Activated naive CD4-positive, alpha-beta T cell treated with anti-CD3 and anti-CD28 coated beads, Interleukin-2, amount 50 U/mL, for 72 hours (primary cell): ENCODE measurements at places on chromosomes 16 and 17. TPM values are rescaled to one million over a fixed set of nuclear protein-coding genes. Genes with fewer than 3 reads are reported as not detected.

Gene SLC12A3
- not detected for total RNA-seq

- no peak for DNase-seq
These were observed 2.5 kb downstream of the DUSP14 start for GRCh38 chr17:37492167-37492566.

GRCh38 chr16:9033125-9033830, 58.2 kb upstream of the HAPSTR1 start:
- DNase-seq: no peak

- DNase-seq: no peak
These were observed 17.2 kb upstream of the SLFN11 start for GRCh38 chr17:35390663-35391062.

DNA sequence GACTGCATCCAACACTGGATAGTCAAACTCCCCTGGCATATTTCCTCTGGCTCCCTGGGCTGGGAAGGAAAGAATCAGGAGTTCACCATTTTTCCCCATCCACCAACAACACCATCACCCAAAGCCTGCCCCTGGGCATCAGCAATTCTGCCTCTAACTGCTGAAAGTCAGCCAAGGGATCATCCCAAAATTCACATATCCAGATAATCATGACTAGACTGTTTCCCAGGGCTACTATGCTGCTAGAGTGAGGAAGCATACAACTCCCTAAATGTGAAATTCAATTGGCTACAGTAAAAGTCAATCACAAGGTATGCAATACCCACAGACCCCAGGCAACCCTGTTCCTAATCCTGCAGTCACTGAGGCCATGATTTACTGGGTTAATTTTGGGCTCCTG, 230.6 kb downstream of the C16orf95 start:
- no peak for DNase-seq

DNA sequence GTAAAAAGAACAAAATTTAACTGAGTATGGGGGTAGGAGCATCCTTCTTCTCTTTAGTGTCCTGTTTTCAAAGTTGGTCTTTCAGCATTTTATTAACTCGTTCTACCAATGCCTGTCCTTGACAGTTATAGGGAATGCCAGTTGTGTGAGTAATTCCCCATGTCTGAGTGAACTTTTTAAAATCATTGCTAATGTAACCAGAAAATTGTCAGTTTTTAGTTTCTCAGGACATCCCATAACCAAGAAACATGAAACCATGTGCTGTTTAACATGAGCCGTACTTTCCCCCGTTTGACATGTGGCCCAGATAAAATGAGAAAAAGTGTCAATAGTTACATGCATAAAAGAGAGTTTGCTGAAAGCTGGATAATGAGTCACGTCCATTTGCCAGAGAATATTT, 71.4 kb upstream of the ARL4D start:
- DNase-seq: no peak

DNA sequence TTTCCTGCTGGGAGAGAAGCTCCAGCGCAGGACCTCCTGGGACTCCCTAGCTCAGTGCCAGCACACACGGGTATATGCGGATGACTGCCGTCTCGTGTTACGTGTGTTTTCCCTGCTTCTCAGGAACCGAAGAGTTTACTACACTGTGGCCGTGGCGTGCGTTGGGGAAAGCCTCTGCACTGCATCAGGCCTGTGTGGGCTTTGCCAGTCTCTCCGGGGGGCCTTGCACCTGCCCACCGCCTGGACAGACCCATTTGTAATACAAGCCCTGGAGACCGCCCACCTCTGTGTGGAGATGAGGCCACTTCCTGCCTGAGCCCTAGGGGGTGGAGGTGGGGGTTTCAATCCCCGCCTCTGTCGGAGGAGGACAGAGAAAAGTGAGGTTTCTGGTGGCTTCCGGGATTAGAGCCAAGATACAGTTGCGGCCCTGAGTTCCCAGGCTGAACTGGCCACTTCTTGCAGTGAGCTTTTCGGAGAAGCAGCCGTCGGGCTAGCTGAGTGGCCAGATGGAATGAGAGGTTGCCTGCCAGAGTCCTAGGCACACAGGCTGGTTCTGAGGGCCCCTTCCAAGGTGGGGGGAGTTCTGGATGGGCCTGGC, 43.4 kb upstream of the GSE1 start:
- DNase-seq: no peak
